ENCODE measurements at places on chromosomes 5 and 9.

- DNase-seq = no peak
Measured at GRCh38 chr5:118253225-118254061, 734.9 kb downstream of the DTWD2 start.

- DNase-seq = no peak
Measured at GRCh38 chr9:85055506-85056202, 386.1 kb downstream of the NTRK2 start.

GRCh38 chr9:36102742-36103495 is 33.6 kb upstream of the GLIPR2 start:
- DNase-seq = peak; percentile 94

- no peak for DNase-seq
Measured at GRCh38 chr5:53425687-53426511, 54.5 kb upstream of the FST start.

- no peak for DNase-seq
Measured at GRCh38 chr5:112907166-112907631, 14.8 kb downstream of the REEP5 start.

- no peak for DNase-seq
Measured at GRCh38 chr5:168334280-168334679, 42.8 kb downstream of the WWC1 start.

GRCh38 chr9:109473329-109473728 is 24.8 kb downstream of the PTPN3 start:
- DNase-seq = no peak

GRCh38 chr5:14286574-14287421 is 143.7 kb downstream of the TRIO start:
- DNase-seq = no peak

GRCh38 chr5:6948562-6948961 is 235.3 kb downstream of the TENT4A start:
- no peak for DNase-seq

DNA sequence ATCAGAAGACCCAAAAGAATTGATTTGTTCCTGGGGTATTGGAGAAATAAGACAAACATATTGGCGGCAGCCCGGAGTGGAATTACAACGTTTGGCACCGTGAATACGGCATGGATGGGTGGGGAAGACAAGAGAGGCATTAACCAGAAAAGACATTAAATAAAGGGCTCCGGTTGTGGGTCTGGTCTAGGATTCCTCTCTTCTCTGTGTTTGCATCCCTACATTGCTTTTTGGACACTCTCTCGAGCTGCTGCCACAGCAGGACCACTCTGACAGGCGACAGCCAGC is 138.7 kb upstream of the PALM2AKAP2 start:
- no peak for DNase-seq

DNA sequence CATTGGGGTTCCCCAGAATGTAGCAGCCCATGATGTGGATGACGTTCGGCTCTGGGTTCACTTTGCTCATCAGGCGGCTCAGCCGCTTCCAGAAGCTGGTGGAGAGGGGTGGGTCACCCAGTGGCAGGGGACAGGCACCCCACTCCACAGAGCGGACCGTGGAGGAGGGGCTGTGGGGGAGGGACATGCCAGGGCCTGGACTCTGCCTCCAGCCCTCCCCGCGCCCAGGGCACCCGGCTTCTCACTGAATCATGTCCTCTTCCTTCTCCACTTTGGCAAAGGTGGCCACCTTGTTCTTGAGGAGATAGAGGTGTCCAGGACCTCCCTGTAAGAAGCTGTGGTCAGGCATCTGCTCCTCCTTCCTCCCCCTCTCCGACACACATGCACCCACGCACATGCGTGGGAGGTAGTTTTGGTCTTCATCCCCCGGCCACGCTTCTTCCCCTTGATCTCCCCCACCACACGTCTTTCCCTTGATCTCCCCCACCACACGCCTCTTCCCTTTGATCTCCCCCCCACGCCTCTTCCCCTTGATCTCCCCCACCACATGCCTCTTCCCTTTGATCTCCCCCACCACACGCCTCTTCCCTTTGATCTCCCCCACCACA is 8.9 kb upstream of the ENTPD8 start:
- peak; percentile 64 for DNase-seq

GRCh38 chr9:86126998-86127972 is 27.9 kb upstream of the GOLM1 start:
- no peak for DNase-seq
